ENCODE measurements at places on chromosomes 2 and 18. TPM values are rescaled to one million over a fixed set of nuclear protein-coding genes. Genes with fewer than 3 reads are reported as not detected.

The C2orf80 gene
- total RNA-seq = not detected

DNA sequence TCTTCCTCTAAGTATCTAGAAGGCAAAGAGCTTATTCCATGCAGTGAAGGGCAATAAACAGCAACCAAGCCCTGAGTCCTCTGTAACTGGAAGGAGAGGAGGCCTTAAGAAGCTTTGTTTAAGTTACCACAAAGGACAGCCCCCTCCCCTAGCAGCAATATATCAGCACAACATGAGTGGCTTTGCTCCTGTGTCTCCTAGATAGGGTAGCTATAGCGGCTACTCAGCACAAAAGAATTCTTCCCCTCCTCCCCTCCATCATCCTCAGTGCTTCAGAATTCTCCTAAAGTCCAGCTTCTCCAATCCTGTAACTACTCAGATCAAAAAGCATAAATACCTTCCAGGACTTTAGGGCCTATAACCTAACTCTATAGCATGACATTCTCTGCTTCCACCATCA, 16.5 kb downstream of the SUMO1 start:
- no peaks in the 10 kb centered on the region for H3K27me3 ChIP-seq
- no peak for DNase-seq
- peaks cover 26% of the 10 kb centered on the region for H3K36me3 ChIP-seq
- no peak overlapping the region for H3K4me3 ChIP-seq
- no peak overlapping the region for H3K27ac ChIP-seq
- H3K4me1 ChIP-seq = no peaks in the 10 kb centered on the region

The KCNIP3 gene
- total RNA-seq = 3.0 TPM

DNA sequence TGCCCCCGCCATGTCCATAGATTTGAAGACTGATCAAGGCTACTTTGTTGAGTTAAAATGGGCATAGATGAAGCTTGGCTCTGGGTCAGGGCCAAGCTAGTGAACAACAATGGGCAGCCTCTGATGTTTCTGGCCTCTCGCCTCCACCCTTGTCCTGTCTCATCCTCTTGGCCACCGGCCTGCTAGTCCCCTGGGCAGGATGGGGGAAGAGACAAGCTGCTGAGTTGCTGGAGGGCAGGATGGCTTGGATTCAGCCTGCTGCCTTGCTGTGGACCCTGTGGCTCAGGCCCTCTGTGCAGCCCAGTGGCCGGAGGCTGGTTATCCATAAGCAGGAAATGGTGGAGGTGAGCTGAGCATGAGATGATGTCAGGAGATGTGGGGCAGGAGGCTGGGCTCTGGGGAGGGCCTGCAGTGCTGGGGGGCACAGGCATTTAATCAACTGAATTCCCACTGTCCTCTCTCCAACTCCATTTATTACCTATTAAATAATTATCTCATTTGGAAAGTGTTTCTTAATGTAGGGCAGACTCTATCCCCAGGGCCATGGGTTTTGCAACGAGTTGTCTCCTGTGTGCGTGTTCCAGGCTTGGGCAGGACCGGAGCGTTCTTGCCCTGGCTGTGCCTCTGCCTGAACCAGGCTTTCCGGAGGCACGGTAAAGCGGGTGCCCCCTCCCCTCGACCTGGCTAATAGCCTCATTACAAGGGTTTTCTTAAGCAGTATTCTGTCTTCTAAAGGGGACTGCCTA, 122.9 kb downstream of the GLI2 start:
- DNase-seq = peak; percentile 47
- no peak overlapping the region for H3K27ac ChIP-seq
- H3K4me3 ChIP-seq = no peak overlapping the region

DNA sequence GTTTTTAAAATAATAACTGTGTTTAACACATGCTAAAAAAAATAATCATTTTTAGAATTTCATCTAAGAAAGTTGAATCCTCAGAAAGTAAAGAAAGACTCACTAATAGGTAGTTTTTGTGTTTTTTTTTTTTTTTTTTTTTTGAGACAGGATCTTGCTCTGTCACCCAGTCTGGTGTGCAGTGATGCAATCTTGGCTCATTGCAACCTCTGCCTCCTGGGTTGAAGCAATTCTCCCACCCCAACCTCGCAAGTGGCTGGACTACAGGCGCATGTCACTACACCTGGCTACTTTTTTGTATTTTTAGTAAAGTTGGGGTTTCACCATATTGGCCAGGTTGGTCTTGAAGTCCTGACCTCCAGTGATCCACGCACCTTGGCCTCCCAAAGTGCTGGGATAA, 7.1 kb downstream of the CKAP2L start:
- H3K27ac ChIP-seq = no peak overlapping the region
- no peak overlapping the region for H3K4me3 ChIP-seq
- no peak for DNase-seq

DNA sequence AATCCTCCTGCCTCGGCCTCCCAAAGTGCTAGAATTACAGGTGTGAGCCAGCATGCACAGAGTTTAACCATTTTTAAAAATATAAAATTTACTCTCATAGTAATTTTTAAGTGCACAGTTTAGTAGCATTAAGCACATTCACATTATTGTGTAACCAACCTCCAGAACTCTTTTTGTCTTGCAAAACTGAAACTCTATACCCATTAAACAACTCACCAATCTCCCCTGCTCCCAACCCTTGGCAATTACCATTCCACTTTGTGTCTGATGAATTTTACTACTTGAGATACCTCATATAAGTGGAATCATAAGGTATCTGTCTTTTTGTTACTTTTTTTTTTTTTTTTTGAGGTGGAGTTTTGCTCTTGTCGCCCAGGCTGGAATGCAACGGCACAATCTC, 112.5 kb downstream of the BMPR2 start:
- H3K4me3 ChIP-seq = no peak overlapping the region
- H3K4me1 ChIP-seq = peaks cover under 1% of the 10 kb centered on the region
- no peak for DNase-seq

The AQP12A gene
- not detected for total RNA-seq

DNA sequence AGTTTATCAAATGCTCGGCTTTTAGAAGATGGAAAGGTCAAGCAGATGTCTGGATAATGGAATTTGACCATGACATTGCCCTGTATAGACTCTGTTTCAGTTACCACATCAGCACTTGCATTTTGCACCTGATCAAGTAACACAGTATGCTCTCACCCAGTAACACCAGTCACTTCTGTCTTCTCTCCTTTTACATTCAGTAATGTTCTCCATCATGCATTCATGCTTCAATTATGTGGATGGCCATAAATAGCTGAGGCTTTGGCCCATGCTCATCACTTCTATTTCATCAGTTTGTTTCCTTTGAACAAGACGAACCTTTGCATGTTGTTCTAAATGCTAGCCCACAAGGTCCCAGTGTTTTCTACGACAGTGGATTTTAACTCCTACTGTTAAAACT, 322.9 kb upstream of the ACVR2A start:
- no peaks in the 10 kb centered on the region for H3K4me1 ChIP-seq
- H3K27me3 ChIP-seq = no peaks in the 10 kb centered on the region
- no peak overlapping the region for H3K27ac ChIP-seq
- H3K4me3 ChIP-seq = no peak overlapping the region
- no peak for DNase-seq

DNA sequence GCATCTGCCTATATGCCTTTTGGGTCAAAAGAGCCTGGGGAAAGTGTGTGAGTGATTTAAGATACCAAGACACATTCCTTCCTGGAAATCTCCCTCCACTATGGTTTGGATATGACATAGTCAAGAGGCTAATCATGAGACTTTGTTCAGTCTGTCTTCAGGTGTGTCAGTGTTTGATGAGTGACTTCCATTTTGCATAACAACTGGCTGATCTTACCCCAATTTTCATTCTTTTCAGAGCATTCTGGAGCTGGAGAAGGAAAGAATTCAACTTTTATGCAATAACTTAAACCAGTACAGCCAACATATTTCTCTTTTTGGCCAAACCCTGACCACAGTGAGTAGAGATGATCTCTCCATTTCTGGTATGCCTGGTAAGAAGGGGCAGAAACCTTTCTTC, 39.4 kb downstream of the SPC25 start:
- no peaks in the 10 kb centered on the region for H3K4me1 ChIP-seq
- H3K27me3 ChIP-seq = no peaks in the 10 kb centered on the region
- H3K36me3 ChIP-seq = no peaks in the 10 kb centered on the region
- H3K27ac ChIP-seq = no peak overlapping the region
- H3K4me3 ChIP-seq = no peak overlapping the region

The HOXD3 gene
- total RNA-seq = 1.7 TPM

GRCh38 chr18:79579807-79580497, 99.7 kb upstream of the CTDP1 start:
- peaks cover 14% of the 10 kb centered on the region for H3K4me1 ChIP-seq
- H3K4me3 ChIP-seq = no peak overlapping the region
- no peaks in the 10 kb centered on the region for H3K27me3 ChIP-seq
- H3K36me3 ChIP-seq = no peaks in the 10 kb centered on the region

DNA sequence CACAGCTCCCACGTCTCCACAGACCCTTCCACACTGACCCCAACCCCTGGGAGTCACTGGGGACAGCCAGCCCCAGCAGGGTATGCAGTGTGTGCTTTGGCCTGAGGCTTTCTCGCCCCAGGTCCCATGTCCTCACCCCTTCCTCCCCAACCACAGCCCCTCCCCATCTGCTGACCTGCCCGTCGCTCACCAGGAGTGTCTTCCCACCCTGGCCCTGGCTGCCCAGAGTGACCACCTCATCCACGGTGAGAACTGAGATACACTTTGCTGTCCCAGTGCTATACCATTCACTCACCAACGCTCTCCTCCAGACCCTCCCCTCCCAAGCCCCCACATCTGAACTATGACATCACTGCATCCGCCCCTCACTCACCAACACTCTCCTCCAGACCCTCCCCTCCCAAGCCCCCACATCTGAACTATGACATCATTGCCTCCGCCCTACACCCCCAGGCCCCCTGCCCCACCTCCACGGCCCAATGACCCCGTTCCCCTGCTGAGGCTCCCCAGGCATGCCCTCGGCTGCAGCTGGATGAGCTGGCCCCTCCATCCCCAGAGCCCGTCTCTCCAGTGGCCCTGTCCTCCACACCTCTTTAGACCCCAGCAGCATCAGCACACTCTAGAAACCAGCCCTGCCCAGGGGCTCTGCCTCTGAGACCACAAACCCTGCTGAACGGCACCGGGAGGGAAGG, 55.2 kb downstream of the ANKMY1 start:
- no peak overlapping the region for H3K27ac ChIP-seq
- no peaks in the 10 kb centered on the region for H3K27me3 ChIP-seq
- no peak for DNase-seq
- H3K4me3 ChIP-seq = no peak overlapping the region

The ITGB6 gene
- total RNA-seq = 109 TPM

The TBR1 gene
- not detected for total RNA-seq

DNA sequence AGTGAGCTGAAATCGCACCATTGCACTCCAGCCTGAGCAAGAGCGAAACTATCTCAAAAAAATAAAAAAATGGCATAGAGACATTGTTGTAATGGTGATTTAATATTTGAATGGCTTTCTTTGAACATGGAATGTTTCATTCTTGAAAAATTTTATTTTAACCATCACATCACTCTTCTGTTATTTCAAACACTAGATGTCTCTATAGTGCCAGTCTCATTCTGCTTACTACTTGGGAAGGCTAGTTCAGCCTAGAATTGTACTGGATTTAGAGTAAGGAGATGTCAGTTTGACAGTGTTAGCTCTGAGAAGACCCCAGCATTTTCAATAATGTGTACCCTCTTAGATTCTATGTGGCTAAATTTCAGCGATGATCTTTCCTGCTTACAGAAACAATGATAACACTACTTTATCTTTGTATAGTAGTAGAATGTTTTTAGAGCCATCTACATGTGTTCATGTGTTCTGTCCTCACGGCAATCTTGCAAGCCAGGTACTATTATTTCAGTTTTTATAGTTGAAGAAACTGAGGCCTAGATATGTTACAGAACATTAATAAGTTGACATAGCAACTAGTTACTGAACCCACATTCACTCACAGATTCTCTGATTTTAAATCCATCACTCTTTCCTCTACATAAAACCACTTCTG, 142.9 kb upstream of the ZSWIM2 start:
- H3K36me3 ChIP-seq = no peaks in the 10 kb centered on the region
- DNase-seq = no peak
- no peak overlapping the region for H3K4me3 ChIP-seq
- H3K27me3 ChIP-seq = no peaks in the 10 kb centered on the region
- no peaks in the 10 kb centered on the region for H3K4me1 ChIP-seq
- no peak overlapping the region for H3K27ac ChIP-seq

The RAPGEF4 gene
- 21.8 TPM for total RNA-seq

GRCh38 chr2:237290261-237290660, 123.7 kb downstream of the COL6A3 start:
- H3K4me3 ChIP-seq = no peak overlapping the region
- H3K36me3 ChIP-seq = no peaks in the 10 kb centered on the region
- H3K4me1 ChIP-seq = peaks cover 15% of the 10 kb centered on the region
- peak overlapping the region; percentile 84 for H3K27ac ChIP-seq
- DNase-seq = peak; percentile 81

DNA sequence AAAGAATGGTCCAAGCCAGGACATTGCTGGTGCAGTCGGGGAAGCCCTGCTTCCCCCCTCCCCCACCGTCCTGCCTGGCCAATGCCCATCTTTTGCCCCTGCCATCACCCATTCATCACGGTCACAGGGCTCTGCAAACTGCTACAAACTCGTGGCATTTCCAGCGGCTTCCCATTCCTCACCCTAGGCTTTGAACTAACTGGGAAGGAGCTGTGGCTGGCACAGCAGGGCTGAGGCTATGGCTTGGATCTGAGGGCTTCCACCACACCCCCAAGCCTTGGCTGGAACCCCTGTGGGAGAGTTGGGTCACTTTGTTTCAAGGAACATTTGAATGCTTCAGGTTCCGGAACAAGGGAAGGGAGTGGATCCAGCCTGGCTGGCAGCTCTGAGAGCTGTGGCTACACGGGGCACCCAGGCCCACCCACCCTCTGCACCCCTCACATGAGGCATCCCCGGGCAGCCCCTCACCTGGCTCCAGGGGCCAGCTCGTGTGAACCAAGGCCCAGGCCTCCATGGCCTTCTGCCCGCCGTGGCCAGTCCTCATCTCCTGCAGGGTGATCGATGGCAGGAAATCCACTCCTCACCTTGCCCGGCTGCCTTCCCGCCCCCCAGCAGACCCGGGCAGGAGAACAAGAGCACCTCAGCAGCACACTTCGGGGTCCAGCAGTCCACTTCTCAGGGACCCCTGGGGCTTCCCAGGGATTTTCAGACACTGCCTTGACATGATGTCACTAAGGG, 58.8 kb upstream of the OTOS start:
- H3K27ac ChIP-seq = no peak overlapping the region
- H3K36me3 ChIP-seq = no peaks in the 10 kb centered on the region
- H3K4me3 ChIP-seq = no peak overlapping the region
- peak; percentile 37 for DNase-seq
- H3K27me3 ChIP-seq = no peaks in the 10 kb centered on the region

Data from upper lobe of right lung (tissue), 1 donor.